ENCODE measurements at places on chromosomes 1 and 21.

DNA sequence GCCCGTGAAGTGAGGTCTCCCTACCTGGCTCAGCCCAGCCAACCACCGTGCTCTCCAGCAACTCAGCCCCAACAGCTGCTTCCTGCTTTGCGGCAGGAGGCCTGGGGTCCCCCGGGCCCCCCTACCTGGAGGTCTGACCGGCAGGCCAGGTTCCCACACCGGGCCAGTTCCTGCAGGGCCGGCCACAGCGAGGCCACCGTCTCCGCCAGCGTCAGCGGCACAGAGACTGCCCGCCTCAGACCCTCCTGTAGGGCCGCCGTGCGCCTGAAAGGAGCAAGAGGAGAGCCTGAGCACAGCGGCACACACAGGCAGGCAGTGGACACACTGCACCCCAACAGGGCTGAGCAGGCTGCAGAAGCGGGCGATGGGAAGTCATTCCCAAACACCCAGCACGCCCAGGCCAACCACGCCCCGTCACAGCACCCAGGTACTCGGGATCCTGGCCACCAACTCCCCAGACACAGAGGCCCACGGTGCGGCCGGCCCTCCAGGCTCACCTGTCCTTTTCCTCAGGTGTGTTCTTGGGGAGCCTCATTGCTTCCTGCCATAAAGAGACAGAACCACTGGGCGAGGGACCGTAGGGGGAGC lies 16.9 kb downstream of the FTCD start:
- no peak for DNase-seq

GRCh38 chr1:167136191-167136614 lies 42.3 kb downstream of the STYXL2 start:
- DNase-seq, result no peak

DNA sequence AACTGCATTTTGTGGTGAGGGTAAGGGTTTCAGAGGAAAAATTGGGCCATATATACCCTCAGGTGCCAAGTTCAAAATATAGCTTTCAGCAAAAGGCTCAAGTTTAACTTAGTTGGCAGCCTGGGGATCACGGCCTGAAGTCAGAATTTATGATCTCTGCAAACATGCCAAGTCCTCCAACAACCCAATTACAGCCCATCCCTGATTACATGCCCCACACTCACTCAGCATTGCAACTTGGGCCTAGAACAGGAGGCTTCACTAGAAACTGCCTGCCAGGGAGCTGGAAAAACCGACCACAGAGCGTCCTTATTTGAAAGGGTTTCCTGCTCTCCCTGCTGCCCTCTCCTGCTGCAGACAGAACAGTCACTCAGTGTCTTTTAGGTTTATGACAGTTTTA lies 12.4 kb downstream of the FYB2 start:
- no peak for DNase-seq

DNA sequence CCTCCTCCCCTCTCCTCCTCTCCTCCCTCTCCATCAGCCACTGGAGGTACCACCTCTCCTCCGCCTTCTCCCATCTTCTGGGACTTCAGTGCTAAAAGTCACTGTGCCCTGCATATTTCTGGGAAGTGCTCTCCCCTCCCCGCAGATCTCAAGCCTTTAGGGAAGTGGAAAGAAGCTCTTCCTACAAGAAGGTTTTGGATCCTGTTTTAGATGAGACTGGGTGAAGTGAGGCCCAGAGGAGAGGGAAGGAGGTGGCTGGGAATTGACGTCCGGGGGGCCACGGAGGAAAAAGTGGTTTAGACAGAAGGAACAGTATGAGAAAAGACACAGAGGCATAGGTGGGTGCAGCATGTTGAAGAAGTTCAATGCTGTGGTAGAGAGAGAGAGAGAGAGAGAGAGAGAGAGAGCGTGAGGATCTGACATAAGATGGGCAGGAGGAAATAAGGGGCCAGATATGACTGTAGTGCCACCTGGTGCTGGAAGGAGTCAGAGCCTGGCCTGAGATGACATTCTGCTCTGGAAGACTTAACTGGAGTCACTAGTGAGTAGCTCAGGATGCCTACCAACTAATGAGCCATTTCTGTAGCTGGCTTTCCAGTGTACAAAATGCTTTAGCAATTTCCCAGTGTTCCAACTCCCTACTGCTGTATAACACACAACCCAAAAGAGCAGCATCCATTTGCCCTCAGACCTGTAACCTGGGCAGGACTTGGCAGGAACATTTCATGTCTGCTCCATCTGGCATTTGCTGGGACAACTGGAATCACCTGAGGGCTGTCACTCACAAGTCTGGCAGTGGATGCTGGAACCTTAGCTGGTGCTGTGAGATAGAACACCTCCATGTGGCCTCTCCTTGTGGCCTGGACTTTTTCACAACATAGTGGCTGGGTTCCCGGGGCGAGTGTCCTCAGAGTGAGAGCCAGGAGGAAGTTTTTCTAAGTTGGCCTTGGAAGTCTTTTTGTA lies 16.6 kb upstream of the ZSCAN20 start:
- DNase-seq, result peak; percentile 68

- DNase-seq, result peak; percentile 48
Measured at GRCh38 chr21:40049031-40049930, 182.0 kb downstream of the PCP4 start.
